ENCODE measurements at places on chromosomes 12 and 14.

GRCh38 chr12:104630230-104630670 is 173.5 kb downstream of the CHST11 start:
- no peak for DNase-seq

- DNase-seq, result no peak
These were observed 572.3 kb downstream of the PRKD1 start for GRCh38 chr14:29355331-29355730.

DNA sequence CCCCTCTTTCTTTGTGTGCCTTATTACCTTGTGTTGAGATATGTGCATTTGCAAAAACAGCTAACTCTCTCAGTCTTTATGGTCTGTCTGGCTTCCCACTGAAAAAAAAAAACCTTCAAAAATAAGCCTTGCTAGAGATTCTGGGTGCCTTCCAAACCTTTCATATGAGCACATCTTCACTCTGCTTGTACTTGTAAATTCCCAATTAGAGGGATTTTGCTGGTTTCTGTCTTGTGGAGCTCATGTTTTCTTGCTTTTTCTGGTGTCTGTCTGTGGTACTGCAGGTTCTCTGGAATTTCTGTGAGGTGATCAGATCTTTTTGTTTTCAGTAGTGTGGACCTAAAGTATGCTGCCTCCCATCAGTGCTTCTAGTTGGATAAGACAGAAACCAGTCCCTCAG is 100.1 kb downstream of the PIK3C2G start:
- no peak for DNase-seq

DNA sequence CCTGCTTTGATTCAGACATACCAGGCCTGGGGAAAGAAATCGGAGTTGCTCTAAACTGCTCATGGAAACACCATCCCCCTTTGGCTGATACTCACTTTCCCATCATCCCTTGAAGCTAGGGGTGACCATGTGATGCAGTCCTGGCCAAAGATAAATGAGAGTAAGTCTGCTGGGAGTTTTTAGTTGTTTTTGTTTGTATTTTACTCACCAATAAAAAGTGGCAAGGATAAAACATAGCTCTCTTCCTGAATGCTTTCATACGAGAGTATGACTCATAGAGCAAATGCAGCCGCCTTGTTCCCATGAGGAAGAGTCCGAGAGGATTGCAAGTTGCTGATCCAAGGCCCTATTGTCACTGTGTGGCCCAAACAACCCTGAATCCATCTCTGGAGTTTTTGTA is 126.4 kb upstream of the TMEM132C start:
- no peak for DNase-seq

DNA sequence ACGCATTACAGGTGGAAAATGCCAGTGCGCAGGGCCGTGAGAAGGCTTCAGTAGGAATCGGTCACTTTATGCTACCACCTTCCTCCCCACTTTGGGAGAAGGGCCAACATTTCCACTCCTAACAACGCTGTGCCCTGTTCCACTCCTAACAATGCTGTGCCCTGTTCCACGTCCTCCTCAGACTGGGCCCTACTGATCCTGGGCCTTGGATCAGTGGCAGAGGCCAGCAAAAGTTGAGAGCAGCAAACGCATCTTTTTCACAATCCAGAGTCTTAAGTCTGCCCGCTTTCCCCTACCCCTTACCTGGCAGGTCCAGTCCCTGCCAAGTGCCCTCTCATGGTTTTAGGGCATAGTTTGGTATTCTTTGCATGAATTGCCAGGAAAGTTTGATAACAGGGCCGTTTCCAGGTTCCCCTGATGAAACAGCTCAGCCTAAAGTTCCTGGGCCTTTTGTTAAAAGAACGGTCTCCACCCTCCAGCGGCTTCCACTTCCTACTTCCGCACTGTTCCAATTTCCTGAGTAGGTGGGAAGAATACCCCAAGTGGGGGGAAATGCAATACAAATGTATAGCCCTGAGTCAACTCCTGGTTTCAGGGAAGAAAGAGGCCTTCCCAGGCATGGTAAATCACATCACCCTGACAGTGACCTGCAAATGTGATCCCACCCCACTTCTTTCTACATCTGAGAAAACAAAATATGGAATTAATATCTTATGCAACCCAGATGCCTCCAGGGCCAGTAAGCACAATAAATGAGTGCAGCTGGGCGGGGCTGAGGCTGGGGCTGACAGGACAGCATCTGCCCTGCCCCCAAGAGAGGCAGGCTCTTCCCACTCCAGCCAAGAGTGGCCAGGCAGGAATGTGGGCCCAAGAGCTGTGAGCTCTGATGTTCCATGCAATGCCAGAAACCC is 15.0 kb downstream of the KCTD10 start:
- DNase-seq, result peak; percentile 94

GRCh38 chr12:106647793-106648514 is 65.2 kb downstream of the RFX4 start:
- no peak for DNase-seq

- peak; percentile 91 for DNase-seq
These were observed 244.4 kb downstream of the ZFP36L1 start for GRCh38 chr14:68548194-68549076.

DNA sequence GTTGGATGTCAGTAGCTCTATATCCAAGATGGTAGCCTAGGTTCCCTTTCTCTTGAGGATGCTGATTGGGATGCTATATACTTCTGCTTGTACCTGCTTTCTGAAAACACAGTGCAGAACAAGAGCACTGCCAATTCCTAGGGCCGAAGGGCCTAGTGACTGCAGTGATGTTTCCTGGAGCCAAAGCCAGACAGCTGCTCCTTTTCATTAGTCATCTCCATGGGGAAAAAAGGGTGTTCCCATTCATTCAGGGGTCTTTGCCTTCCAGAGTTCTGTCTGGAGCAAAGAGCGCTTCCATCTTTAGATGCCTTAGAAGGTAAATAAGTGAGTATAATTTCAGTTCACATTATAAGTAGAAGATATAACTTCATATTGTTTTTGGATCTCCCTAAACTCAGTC is 85.5 kb downstream of the PTPRB start:
- no peak for DNase-seq

DNA sequence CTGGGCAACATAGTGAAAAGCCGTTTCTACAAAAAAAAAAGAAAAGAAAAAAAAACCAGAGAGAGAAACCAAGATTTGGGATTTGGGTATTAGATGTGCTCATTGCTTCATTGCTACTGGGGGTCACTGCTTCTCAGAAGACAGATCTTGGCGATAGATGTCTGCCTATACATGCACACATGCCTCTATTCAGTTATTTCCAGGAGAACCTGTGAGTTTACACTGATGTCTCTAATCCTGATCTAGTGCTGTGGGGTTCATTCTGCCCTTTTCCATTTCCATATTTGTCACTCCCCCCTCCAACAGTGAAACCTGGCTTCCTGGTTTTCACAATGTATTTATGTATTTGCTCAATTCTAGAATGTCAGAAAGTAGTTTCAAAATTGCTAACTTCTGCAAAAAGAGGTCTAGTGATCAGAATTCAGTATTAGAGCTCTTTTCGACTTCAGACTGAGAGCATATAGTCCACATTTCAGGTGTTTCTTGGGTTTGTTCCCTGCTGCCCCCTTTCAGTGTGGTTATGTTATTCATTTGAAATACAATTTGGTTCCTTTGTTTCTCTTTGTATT is 111.0 kb downstream of the SLC25A47 start:
- no peak for DNase-seq

- DNase-seq, result no peak
These were observed 4.5 kb upstream of the LTBP2 start for GRCh38 chr14:74616507-74616906.

DNA sequence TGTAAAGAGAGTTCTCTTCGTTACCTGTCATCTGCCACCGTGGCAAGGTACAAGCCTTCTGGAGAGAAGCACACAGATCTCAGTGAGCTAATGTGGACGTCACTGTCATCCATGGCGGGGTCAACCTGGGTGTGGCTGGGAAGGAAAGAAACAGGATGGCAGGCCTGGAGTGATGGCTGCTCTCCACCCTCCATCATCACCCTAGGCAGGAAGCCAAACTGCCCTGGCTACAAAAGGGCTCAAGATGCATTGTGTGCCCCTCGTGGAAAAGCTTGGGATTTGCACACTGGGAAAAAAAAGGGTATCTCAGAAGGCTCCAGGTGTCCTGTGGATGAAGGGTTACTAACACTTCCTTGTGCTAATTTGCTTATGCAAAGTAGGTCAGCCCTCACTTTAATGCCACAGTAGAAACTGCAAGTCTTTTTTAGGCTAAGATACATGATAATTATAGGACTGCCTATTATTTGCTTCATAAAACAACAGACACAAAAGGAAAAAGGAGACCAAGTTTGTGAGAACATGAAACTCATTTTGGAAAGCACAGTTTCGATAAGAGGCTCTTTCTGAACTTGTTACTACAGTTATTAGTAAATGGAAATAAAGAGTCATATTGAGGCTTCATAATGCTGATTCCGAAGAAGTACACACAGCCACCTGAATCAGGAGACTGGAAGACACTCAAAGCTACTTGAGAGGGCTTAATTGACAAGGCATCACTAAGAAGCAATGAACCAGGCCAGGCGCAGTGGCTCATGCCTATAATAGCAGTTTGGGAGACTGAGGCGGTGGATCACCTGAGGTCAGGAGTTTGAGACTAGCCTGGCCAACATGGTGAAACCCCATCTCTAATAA is 18.9 kb downstream of the RFC5 start:
- DNase-seq, result no peak

DNA sequence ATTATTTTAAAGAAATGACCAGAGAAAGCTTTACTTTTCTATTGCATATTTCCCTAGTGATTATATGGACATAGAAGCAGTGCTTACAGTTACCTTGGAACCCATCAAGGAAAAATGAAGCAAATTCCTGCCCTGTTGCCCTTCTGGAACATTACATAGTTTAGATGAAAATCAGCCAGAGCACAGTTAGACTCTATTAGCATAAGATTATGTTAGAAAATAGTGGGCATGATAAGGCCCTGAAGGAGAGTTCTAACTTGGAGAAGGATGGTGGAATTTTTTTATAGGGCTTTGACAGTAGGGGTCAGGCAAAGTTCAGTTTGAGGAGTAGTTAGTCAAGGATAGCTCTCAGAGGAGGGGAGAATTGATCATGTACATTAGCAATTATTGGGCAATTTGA is 74.3 kb downstream of the FUT8 start:
- DNase-seq, result no peak

- DNase-seq, result no peak
These were observed 352.6 kb downstream of the BCL11B start for GRCh38 chr14:98919434-98919833.

DNA sequence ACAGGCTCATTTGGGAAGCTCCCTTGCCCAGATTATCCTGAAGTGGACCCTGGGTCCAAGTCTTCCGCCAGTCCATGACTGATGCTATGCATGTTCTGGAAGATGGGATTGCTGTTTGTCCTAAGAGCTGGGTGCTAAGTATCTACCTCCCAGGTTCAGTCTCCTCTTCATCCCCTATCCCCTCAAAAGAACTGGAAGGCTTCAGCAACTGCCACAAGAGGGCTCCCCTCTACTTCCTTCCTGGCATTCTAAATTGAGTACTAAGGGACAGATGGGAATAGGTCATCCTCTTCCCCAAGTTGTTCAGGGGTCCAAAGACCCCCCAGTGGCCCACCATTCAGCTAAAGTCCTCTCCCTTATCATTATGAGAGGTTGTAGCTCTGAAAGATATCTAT is 9.0 kb upstream of the FKBP11 start:
- no peak for DNase-seq

GRCh38 chr14:99268810-99269707 is 2.9 kb downstream of the BCL11B start:
- no peak for DNase-seq

GRCh38 chr12:51378749-51379148 is 12.5 kb downstream of the GALNT6 start:
- no peak for DNase-seq

DNA sequence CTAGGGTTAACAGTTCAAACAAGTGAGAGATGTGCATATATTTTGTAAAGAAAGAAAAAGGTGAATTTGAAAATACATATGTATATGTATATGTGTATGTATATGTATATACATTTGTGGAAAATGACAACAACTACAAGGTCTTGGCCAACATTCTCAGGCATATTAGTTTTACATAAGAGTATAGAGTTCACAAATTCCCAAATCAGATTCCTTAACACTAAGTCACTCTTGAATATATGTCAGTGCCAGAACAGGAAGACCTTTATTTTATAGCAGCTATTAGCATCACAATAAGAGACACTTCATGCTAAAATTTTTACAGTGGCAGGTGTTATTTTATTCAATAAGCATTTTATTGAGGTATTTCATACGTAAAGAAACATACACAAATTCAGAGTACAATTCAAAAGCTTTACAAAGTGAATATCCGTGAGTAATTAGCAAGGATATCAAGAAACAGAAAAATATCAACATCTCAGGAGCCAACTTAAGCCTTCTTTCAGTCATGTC is 179.7 kb downstream of the SLC6A15 start:
- no peak for DNase-seq

DNA sequence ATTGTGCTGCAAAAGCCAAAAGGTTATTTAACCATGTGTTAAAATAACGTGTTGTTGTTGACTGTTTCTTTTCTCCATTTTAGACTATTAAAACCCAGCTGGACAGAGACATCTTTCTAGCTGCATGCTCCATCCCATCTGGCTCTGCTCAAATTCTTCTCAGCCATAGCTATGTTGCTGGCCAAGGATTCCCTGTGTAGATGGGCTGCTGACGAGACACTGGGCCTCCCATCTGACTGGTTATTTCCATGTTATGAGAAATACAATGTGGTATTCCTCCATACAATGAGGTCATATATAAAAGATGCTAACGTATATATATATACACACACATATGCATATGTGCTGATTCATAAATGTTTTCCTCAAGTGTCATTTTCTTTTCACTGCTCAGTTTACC is 30.1 kb downstream of the MED13L start:
- DNase-seq, result no peak

- DNase-seq, result no peak
These were observed 622.9 kb downstream of the DIO2 start for GRCh38 chr14:79588398-79588797.

- DNase-seq, result no peak
These were observed 27.5 kb upstream of the JPH4 start for GRCh38 chr14:23605931-23606585.

GRCh38 chr14:79729731-79730130 is 481.6 kb downstream of the DIO2 start:
- DNase-seq, result no peak

DNA sequence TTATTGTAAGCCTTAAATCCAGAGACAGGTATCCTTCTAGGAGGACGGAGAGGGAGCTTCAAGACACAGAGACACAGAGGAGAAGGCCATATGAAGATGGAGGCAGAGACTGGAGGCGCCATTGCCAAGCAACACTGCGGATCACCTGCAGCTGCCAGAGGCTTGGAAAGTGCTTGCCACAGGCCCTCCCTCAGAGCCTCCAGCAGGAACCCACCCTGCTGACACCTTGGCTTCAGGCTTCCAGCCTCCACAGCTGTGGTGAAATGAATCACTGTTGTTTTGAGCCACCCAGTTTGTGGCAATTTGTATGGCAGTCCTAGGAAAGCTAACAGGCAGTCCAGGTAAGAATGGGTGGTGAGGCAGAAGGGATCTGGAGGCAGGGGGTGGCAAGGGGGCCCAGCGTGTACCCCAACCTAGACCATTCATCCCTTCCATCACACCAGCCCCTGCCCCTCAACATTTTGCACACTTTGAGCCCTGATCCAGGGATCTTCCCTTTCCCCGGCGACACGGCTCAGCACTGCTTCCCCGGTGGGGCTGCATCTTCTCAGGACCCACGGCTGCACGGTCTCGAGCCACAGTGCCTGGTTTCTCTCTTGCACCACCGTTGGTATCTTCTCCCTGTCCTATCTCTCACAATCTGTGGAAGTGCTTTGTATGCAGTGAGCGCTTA is 22.3 kb upstream of the BCDIN3D start:
- no peak for DNase-seq

Data from Right ventricle myocardium inferior (tissue), 1 donor.